ENCODE measurements at places on chromosomes 5 and 9.

GRCh38 chr5:132785365-132785764 lies 8.3 kb upstream of the SEPTIN8 start:
- no peak for DNase-seq

DNA sequence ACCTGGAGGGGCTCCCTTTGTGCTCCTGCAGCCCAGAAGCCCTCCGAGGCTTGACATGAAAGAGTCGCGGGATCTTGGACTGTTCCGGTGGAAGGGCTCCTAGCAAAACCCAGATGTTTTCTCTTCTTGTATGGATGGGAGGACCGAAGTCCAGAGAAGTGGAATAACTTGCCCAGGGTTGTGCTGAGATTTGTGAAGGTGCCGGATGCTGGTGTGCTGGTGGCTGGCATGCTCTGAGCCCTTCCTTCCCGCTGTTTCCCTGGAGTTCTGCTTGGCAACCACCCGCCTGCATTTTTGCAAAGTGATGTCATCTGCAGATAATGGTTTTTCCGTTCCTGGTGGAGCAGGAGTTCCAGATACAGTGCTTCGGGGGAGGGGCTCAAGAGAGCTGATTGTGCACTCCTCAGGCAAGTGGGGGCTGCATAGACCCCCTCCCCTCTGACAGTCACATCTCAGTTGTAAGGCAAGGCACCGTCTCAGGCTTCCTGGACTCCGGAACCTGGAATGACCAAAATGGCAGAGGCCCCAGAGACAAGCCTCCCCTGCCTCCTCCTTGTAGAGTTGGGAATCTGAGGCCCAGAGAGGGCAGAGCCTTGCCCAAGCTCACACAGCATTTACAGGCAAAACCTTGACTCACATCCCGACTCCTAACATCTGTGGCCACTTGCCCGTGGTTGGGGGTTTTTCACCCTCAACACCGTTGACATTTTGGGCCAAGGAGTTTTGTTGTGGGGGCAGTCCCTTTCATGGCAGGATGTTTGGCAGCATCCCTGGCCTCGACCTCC lies 157.0 kb downstream of the RGS3 start:
- peak; percentile 89 for DNase-seq

GRCh38 chr5:6788439-6788838 lies 75.2 kb downstream of the TENT4A start:
- no peak for DNase-seq

DNA sequence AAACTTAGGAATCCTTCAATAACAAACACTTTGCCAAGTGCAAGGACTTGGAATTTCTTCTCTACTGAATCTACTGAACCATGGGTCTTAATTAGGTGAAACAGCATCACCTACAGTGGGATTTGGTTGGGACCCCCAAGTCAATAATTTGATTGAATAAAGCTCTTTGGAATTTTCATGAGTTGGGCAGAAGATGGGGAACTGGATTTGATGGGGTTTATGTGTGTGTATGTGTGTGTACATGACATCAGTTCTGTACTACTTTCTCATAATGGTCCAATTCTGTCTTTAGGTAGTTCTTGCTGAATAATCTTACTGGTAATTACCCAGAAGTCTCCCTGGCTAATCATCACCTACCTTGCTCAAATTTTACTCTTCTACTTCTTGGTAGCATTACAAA lies 198.4 kb upstream of the TBCA start:
- DNase-seq = no peak

DNA sequence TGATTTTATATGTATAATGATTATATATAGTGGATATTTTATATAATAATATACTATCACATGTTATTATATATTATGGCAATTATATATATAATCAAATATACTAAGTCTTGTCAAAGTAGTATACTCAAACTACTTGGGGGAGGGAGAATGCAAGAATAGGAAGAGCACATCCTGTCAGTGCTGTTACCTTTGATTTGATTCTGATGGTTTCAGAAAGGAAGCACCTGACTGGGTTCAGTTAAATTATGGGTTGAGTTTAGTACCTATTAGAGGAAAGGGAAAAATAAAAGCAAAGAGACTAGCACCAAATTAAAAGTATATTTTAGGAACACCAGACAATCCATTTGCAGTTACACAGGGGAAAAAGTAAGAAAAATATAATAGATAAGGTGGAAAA lies 107.6 kb downstream of the GRIA1 start:
- DNase-seq = no peak

DNA sequence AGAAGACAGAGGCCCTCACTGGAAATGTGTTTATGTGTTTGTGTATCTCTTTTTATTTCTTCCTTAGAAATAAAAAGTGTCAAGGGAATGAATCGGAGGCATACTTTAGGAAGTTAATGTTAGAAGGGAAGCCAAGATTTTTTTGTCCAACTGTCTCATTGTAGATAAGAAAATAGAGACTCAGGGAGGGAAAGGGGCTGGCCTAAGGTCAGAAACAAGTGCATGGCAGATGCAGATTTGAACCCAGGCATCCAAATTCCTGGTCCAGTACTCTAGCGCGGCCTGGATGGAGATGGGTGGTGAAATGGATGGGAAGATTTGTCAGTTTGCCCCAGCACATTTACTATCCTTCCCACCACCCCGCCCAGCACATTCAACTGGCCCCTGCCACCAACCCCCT lies 19.8 kb upstream of the TNIP1 start:
- DNase-seq = no peak

DNA sequence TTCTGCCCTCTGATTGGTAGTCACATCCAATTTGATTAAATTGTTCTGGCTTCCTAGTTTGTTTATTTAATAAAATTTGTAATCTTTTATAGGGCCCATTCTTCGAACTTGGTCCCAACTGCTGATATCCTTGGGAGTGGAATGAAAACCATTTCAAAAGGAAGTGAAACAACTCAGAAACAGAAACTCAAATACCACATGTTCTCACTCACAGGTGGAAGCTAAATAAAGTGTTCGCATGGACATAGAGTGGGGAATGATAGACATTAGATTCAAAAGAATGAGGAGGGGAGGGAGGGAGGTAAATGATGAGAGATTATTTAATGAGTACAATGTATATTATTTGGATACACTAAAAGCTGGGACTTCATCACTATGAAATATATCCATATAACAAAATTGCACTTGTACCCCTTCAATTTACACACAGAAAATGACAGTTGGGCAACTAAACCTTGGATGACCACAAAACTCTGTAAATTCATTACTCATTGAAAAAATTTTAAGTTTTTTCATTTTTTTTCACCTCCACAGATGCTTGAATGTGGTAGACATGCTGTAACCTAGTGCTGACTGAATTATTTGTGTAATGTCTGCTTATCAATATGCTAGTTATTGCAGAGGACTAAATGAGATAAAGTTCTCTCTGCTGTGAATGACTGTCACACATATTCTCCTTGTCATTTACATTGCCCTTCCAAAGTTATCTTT lies 16.0 kb downstream of the ATP10B start:
- no peak for DNase-seq

GRCh38 chr9:109534151-109534550 lies 36.0 kb upstream of the PTPN3 start:
- DNase-seq = no peak

DNA sequence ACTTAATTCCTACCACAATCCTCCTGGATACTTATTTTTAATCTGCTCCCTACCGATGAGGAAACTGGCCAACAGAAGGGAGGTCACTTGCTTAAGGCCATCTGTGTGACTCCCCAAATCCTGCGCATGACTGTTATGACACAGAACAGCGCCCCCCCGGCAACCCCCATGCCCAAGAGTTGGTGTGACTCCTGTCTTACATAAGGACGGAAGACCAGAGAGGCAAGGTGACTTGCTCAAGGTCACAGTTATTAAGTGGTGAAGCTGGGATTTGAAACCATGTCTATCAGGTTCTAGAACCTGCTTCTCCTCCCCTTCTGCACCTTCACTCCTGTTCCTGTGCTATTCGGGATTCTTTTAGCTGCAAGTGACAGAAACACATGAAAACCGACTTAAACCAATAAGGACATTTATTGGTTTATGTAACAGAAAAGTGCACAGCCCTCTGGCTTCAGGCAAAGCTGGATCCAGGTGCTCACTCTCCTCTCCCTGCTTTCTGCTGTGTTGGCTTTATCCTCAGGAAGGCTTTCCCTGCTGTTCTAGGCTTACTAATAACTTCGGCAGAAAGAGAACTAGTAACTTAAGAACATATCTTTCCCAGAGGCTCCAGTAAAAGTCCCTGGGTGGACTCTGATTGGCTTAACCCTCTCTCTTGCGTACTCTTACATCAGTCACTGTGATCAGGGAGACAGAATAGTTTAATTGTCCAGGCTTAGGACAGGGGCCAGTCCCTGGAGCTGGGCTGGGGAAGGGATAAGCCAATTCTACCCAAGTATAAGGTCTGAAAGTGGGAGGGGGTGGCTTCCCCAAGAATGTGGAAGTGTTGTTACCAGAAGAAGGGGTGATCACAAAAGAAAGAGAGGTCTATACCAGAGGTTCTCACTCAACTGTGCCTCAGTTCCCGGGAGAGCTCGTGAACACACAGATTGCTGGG lies 43.7 kb downstream of the FGF18 start:
- DNase-seq = no peak

DNA sequence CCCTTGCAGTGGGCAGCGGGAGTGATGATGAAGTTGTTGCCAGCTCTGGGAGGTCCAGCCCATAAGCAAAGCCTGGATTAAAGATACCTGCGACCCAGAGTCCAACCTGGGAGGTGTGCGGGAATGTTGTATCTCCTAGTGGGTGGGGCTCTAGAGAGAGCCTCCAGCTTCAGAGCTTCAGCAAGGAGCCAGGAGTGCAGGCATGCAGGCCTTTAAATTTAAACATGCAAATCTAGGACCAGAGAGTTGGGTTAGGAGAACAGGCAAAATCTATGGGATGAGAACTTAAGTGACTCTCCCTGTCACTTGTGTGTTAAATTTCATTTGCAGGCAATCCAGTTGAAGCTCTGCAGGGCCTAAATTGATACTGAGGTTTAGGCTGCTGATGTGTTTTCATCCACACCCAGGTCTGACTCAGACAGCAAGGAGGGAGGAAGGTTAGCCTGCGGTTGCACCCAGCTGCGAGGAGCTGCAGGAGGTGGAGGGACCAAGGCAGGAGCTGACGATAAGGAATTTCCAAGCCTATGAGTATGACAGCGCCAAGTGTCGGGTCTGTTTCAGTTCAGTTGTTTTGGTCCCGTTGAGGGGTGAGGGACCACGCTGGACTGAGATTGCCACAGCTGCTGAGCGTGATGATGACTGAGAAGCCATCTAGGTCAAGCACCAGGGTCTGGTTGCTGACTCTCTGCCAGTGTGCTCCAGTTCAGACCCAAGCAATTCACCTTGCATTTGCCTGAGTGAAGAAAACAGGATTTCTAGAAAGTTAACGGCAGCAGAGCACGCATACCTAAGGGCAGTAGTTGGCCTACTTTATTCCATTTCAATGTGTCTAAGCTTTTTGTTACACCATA lies 243.0 kb downstream of the ICE1 start:
- DNase-seq = peak; percentile 23

DNA sequence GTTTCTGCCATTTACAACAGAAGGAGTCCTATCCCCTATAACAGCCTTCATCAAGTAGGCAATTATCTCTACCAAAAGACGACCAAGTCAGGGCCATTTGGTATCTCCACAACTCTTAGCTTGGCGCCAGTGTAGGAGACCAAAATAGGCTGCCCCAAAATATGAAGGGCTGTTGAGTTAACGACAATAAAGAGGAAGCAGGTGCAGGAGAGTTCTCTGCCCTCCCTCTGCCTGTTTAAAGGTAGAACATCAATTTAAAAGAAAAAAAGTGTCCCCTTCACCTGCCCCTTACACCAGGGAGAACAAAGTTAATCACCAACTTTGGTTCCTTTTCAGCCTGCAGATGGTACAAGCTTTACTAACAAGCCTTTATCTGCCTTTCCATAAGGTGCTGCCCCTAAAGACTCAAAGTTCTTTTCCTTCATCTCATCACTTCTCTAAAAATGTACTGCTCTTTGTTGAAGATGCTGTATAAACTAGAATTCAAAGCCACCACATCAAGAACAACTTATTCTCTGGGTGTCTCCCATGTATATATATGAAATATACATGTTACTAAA lies 33.3 kb downstream of the PPP1R2B start:
- DNase-seq = no peak

DNA sequence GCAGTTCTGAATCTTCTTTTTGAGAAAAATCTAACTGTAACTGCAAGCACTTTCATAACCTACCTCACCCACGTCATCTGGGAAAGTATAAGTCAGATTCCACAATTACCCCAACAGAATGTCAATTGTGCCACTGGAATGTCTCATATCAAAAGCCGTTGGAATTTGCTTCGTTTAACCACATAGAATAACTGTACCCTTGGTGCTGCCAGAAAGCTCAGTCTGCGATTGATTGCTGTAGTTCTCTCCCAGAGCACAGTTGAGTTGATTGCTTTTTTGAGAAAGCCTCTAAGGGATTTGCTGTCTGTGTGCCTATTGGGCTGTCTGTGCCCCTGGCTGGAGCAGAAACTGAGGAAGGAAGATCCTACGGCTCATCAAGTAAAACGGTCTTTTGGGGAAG lies 583.6 kb downstream of the TMEM38B start:
- DNase-seq = no peak

- no peak for DNase-seq
These were observed 114.6 kb upstream of the ADAMTSL1 start for GRCh38 chr9:18359335-18359734.

- no peak for DNase-seq
These were observed 737.4 kb downstream of the DNAH5 start for GRCh38 chr5:13207112-13207511.

GRCh38 chr9:88534456-88535225 lies at the start of gene NXNL2:
NXNL2 (plus strand) TSS chr9:88535178; CDS start chr9:88535435, 257 bp downstream.
- no peak for DNase-seq

GRCh38 chr9:68690088-68690487 lies 15.0 kb upstream of the PIP5K1B start:
- no peak for DNase-seq

- no peak for DNase-seq
These were observed 1.6 kb upstream of the SEMA6A start for GRCh38 chr5:116576053-116576713.

DNA sequence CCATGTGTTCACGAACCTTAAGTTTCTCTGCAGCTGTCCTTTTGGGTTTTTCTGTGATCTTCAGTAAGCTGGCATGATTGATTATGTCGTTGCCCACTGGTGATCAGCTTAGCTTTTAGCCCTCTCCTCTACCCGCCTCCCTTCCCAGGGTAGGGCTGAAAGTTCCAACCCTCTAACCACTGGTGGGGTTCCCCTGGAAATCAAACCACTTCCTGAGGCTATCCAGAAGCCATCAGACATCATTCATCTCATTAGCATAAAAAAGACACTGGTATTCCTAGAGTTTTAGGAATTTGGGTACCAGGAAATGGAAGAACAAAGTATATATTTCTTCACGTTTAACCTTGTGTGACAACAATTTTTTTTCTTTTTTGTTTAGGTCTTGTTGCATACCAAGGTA lies 29.8 kb downstream of the SPIN1 start:
- DNase-seq = no peak

GRCh38 chr5:18702821-18703220 lies 1068.6 kb downstream of the TAF11L14 start:
- DNase-seq = no peak

DNA sequence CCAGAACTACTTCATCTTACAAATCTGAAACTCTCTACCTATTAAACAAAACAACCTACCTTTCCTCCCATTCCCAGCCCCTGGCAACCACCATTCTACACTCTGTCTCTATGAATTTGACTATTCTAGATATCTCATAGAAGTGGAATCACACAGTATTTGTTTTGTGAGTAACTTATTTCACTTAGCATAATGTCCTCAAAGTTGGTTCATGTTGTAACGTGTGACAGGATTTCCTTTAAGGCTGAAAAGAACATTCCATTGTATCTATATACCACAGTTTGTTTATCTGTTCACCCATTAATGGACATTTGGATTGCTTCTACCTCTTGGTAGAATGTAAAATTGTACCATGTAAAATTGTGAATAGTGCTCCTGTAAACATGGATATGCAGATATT lies 70.1 kb upstream of the NXNL2 start:
- no peak for DNase-seq

Data from kidney epithelial cell (primary cell).